SW 1271 (cell line): ENCODE measurements at places on chromosomes 7 and 10.

DNA sequence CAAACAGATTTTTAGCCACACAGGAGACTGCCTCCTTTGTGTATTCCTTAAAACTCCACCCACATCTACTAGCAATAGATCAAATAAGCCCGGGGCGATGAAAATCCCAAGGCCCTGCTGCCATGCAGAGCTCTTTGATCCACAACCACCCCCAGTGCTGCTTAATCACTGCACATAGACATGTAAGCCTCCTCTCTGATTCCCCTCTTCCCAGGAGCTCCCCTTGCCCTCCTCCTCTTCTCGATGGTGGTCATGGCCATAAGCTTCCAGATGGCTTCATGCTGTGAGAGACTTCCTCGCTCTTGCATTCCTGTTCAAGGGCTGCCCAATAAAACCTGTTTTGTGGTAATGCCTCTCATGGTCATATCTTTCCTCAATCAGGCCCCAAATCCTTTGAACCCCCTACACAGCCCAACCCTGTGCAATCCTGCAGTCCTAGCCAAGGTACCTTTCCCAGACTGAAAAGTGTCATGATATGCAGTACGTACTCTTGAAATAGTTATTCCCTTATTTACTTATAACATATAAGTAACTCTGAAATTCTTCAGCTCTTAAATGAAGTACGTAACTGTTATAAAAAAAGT is 158.5 kb downstream of the CACNA2D1 start:
- no peak for DNase-seq

- DNase-seq: no peak
Measured at GRCh38 chr7:24025765-24026164, 258.2 kb upstream of the NPY start.

DNA sequence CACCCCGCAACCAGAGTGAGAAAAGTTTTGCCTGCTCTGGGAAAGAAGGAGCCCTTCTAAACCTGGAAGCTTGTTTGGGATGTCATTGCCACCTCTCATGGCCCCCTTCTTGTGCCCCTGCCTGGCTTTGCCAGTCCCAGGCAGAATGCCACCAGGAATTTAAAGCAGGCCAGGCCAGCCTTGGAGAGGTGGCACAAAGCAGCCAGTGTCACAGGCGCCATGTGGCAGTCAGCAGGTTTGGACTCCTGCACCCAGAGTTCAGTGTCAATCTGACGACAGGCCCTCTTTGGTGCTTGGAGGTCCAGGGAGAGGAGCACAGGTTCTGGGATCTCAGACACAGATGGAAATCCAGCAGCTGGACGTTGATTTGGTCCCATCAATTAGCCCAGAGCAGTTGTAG is 12.7 kb downstream of the HK1 start:
- DNase-seq: no peak

DNA sequence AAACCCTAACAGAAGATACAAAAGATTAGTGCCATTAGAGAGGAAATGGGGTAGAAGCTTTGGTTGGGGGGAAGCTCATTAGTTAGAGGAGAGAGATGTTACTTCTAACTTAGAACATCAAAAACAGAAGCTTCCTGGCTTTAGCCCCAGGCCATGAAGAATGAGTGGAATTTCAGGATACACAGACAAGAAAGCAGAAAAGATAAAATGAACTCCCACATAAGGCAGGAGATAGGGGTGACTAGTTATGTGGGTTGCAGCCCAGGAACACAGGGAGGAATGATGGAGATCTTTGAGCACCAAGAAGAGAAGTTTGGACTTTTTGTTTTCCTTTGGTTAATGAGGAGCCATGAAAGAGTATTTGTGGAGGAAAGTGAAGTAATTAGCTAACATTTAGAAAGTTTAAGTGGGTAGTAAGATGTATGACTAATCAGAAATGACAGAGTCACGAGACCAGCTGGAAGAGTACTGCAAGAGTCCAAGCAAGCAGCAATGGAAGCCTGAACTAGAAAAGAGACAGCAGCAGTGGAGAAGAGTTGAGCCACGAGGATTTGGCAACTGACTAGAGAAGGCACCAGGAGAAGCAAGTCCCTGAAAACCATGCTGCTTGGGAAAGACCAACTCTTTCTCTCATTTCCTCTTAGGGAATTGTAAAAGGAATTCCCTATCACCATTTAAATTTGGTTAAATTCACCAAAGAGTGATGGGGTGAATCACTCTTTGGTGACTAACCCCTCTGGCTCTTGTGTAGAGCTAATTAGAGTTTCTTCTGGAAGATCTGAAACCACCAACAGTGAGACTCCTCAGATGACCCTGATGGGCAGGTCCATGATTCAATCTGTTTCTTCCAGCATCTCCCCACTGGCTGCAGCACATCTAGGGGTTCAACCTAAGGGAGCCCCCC is 131.9 kb downstream of the KCNMA1 start:
- DNase-seq: peak; percentile 52

GRCh38 chr7:107233174-107233573 is 64.4 kb downstream of the HBP1 start:
- no peak for DNase-seq

- no peak for DNase-seq
Measured at GRCh38 chr10:82558014-82558607, 683.1 kb downstream of the NRG3 start.

GRCh38 chr7:158617737-158618128 is 30.1 kb upstream of the PTPRN2 start:
- no peak for DNase-seq

- DNase-seq: no peak
Measured at GRCh38 chr10:77905781-77906180, 20.8 kb downstream of the DLG5 start.

DNA sequence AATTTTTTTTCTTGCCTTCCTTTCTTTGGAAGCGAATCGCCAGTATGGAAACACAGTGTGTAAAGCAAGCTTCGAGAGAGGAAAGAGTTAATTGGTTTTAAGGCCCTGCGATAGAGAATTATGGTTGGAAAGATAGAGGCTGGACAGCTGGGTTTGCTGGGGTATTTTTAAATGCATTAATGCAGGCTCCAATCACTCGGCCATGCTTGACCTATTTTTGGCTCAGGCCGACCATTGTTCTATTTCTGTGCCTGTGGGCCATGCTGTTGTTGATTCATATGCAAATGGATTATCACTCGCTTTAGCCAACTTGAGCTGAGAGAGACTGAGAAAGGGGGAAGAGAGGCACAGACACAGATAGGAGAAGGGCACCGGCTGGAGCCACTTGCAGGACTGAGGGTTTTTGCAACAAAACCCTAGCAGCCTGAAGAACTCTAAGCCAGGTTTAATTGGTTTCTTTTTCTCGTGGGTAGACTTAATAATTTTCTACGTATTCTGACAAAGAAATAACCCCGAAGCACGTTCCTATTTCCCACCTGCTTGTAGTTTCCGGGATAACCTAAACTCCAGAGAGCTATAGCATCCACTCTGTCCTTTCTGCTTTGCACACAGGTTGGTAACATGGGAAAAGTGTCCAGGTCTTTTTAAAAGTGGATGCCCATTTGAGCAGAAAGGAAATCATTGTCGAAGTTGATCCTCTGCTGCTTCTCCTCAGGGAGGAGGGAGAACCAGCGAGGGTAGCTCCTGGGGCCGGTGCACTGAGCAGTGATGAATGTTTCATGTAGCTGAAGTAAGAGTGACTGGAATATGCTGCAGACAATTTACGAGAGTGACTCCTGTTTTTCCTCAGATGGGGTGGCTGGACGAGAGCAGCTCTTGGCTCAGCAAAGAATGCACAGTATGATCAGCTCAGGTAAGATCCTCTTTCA is at the start of gene HDAC9:
HDAC9 (plus strand) TSS at position 338 of the 929 bp plus-strand sequence; CDS start at position 892, 554 bp downstream.
- DNase-seq: no peak

GRCh38 chr10:16472828-16473227 is 36.0 kb downstream of the PTER start:
- no peak for DNase-seq

- DNase-seq: no peak
Measured at GRCh38 chr10:7513936-7514335, 103.1 kb upstream of the SFMBT2 start.

GRCh38 chr7:88985295-88985694 is 189.8 kb upstream of the TEX47 start:
- no peak for DNase-seq

DNA sequence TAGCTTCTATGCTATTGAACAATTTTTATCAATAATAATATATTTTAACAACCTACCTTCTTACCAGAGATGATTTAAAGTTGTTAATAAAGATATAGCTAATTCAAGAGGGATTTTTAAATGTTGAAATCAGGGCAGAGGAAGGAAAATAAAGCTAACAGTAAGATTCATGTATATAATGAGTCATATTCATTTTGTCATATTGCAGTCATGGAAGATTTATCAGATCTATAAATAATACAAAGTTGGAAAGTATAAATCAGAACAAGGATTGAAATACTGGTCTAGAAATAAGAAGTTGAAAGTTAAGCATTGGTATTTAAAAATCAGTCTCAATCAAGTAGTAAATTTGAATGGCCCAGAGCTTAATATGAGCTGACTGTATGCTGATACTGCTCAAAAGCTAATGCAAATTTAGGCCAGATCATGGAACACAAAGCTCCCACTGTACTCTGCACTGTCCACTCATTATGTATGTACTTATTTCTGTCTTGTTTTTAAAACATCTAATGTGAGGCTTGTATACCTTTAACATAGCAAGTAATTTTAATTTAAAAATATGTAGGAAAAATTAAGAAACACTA is 196.9 kb downstream of the ZEB1 start:
- DNase-seq: no peak

DNA sequence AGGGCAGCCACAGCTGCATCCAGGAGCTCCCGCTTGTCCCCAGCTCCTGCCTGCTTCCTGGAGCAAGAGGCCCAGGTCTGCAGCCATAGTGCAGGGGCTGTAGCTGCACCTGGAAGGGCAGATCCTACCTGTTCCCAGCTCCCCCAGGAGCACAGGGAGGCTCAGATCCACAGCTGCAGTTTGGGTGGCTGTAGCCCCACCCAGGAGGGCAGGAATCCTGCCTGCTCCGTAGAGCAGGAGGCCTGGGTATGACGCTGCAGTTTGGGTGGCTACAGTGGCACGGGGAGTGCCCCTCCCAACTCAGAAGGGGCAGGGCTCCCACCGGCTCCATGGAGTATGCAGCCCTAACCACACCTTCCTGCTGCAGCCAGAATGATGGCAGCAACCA is 26.7 kb upstream of the CDCA7L start:
- DNase-seq: no peak

DNA sequence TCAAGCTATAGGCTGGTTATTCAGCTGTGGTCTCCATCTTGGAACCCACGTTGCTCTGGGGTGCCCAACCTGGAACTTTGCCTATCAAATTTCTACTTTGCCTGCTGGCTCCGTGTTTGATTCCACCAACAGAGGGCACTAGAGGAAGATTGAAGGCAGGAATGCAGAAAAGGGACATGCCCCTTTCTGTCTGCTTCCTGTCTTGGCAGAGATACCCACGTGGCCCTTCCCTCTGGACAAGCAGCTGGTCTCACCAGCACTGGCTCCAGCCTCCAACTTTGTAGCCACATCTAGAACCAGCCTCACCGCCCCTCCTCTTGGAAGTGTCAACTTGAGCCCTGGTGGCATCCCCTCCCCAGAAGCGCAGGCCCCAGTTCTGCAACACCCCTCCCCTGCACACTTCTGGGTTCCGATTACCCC is 52.1 kb upstream of the ZNF438 start:
- DNase-seq: peak; percentile 61

- no peak for DNase-seq
Measured at GRCh38 chr7:125255810-125256209, 326.2 kb upstream of the POT1 start.

DNA sequence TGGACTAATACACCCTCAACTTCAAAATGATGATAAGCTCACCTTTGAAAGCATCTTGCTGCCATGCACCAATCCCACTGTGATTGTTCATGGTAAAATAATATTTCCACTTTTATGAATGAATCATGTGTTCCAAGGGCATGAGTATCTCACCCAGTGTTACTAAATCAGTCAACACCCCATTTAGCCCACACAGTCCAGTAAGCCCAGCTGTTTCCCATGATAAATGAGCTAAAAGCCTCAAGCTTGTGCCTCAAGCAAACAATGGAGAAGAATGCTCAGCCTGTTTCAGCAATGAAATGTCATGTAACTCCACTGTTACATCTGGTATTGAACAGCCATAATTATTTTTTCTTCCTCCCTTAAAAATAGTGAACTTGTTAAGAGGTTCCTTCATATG is 442.5 kb downstream of the XPNPEP1 start:
- DNase-seq: no peak

DNA sequence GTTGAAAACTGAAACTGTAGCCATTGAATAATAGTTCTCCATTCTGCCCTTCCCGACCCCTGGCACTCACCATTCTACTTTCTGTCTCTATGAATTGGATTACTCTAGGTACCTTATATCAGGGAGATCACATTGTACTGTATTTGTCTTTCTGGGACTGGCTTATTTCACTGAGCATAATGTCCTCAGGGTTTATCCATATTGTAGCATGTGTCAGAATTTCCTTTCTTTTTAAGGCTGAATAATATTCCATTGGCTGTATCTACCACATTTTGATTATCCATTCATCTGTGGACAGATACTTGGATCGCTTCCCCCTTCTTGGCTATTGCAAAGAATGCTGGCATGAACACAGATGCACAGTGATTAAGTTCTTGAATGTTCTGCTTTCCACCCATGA is 107.4 kb downstream of the CDH23 start:
- no peak for DNase-seq

- peak; percentile 25 for DNase-seq
Measured at GRCh38 chr7:19215412-19215811, 70.2 kb upstream of the FERD3L start.

DNA sequence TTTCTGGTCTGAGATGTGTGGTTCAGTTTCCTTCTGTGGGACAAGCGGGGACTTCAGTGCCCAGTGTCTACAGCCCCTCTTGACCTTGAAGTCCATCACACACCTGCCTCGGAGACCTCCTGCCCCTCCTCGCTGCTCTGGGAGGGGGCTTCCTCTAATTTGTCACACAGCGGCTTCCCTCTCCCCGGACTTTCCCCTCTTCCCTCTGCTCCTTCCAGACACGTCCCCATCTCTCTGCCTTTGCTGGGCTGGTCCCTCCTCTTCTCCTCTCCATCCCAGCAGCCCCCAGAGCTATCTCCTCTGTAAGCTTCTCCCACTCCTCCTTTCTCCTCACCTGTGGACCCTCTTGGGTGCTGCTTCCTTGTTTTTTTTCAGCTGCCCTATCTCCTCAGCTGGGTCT is 122.2 kb upstream of the SORCS3 start:
- DNase-seq: no peak

DNA sequence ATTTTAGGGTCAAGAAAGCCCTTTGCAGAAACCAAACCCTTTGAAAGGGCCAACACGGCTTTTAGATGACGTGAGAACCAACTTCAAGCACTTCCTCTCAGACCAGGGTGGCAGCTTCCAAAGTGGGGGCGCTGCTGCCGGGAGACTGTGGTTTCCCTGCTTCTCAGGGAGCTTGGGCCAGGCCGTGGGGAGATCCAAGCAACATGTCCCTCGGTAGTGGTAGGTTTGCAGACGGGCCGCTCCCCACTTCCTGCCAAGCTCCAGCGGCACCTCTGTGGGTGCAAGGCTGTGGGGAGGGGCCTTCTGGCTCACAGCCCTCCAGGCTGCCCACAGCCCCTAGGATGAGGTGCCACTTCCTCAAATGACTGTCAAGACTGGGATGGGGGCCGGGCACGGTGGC is 132.4 kb downstream of the FAM53B start:
- no peak for DNase-seq

- no peak for DNase-seq
Measured at GRCh38 chr7:10128748-10129147, 844.9 kb upstream of the PHF14 start.
